ENCODE measurements at places on chromosomes 1 and 21.

DNA sequence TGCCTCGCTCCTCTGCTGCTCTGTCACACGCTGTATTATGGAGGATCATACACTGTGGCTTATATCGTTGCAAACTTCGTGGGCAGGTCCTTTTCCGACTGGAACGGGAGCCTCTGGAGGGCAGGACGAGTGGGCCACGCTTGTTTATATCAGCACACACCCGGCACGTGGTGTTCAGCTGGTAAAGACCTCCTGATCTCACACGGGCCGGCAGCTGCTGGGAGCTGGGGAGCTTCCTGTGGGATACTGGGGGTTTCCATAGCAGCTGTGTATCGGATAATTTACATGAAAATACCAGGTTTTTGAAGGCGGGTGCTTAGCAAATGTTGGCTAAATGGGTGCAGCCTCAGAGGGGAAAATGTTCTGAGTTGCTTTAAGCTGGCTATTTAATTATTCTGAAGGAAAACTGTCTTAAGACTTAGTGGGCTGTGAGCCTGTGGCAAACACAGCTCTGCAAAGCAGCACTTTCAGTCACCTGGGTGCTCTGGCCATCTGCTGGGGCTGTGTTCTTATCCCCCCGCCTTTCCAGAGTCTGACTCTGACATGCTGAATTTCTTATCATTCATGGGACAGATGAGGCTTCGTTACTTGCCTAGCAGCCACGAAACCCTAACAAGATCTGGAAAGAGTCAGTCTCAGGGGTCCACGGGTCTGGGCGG, 103.6 kb upstream of the GCLM start:
- DNase-seq: peak; percentile 38

- DNase-seq: no peak
Measured at GRCh38 chr1:3702990-3703728, 49.1 kb upstream of the CCDC27 start.

DNA sequence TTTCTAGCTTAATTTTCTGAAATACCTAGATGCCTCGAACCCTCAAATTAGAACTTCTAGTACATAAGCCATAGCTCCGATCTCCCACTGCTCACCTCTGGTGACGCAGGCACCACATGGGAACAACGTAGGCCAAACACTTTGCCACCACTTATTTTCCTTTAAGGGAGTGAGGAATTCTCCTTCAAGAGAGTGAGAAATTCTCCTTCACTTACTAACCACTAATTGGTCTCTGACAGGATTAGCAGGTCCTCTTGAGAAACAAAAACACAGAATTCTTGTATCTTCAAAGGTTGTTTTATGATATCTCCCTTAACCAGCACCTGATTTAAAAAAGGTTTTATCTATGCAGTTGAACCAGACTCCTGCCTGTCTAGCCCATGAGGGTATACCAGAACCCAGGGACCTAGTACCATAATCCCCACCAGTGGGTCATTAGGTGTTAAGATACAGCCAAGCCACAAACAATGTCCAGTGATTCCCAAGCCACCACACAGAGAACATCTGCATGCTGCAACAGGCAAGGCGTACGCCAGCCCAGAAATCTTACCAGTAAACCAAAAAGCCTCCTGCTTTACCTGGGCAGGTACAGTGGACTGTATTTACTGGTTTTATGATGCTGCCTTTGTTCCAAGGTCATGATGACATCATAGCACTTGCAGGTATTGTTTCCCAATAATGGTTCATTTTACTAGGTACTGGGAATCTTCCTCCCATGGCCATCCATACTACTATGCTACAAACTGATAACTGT, 20.3 kb upstream of the CXADR start:
- DNase-seq: no peak

GRCh38 chr21:45080232-45080631, 5.9 kb downstream of the ADARB1 start:
- DNase-seq: no peak

GRCh38 chr21:42466700-42467099, 29.3 kb downstream of the RSPH1 start:
- DNase-seq: no peak

DNA sequence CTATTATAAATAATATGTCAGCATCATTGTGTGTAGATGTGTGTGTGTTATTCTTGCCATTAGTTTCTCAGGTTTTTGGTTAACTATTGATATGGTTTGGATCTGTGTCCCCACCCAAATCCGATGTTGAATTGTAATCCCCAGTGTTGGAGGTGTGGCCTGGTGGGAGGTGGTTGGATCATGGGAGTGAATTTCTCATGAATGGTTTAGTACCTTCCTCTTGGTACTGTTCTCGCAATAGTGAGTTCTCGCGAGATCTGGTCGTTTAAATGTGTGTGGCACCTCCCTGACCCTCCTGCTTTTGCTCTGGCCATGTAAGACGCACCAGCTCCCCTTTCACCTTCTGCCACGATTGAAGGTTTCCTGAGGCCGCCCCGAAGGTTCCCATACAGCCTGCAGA, 9.6 kb upstream of the POFUT2 start:
- DNase-seq: no peak

GRCh38 chr1:42957880-42958487, 684 bp downstream of the SLC2A1 start:
- peak; percentile 57 for DNase-seq

GRCh38 chr1:99599678-99600175, 46.2 kb upstream of the PALMD start:
- peak; percentile 65 for DNase-seq

Data from ELF-1 (cell line).